ENCODE measurements at places on chromosomes 7 and 10. TPM values are rescaled to one million over a fixed set of nuclear protein-coding genes. Genes with fewer than 3 reads are reported as not detected.

GRCh38 chr7:131604841-131605279 is 48.4 kb upstream of the PODXL start:
- no peak for DNase-seq

DNA sequence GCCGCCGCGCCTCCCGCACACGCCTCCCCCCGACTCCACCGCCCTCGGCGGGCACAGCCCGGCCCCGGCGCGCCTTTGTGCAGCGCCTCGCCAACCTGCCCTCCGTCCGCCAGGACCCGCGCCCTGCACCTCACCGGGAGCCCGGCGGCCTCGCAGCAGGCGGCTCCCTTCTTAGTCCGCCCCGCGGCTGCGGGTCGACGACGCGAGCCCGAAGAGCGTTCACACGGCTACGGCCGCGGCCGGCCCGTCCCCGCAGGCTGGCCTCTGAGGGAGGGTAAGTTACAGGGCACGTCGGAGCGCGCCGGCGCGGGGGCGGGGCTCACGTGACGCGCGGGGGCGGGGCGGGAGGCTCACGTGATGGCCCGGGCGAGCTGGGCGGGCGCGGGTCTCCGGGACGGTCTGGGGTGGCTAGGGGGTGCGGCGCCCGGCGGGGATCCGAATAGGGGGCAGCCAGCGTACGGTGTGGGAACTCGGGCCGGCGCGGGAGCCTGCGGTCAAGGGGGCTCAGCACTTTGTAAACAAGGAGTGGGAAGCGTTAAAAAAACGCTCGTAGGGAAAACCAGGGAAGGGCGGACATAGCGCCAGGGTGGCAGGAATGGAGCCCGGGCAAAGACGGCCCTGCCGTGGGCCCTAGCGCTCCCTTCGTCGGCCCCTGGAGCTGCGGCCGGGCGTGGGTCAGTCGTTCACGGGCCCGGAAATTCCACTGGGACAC is at the start of gene ARHGAP12:
Gene ARHGAP12, minus strand, starts transcription at position 283 of the 712 bp plus-strand sequence. CDS start 19,976 bp downstream, outside the sequence.
- peak; percentile 65 for DNase-seq

The AVPI1 gene
- 5.0 TPM for polyA plus RNA-seq

The SFTPA2 gene
- not detected for polyA plus RNA-seq

GRCh38 chr7:105309235-105310169 is 79.2 kb downstream of the SRPK2 start:
- no peak for DNase-seq

The LMBR1 gene
- polyA plus RNA-seq, result 40.4 TPM

- DNase-seq, result no peak
These were observed 31.5 kb upstream of the KMT2E start for GRCh38 chr7:104982308-104983075.

- no peak for DNase-seq
These were observed 40.5 kb downstream of the AOAH start for GRCh38 chr7:36683695-36684357.

DNA sequence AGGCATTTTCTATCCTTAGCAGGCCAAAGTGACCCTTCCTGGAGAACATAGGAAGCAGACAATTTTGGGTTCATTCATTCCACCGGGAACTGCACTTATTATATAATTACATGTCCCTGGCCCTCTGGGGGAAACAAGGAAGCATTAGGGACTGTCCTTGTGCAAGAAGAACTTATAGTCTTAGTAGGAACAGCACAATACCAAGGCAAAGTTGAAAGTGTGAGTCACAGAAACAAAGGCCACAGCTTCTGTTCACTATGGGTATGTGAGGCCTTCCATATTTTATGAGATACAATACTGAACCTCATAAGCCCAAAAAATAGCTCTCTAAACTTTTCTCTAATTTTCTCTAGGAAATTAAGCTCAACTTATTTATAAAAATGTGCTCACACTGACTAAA is 18.4 kb upstream of the AKR1B10 start:
- DNase-seq, result no peak

DNA sequence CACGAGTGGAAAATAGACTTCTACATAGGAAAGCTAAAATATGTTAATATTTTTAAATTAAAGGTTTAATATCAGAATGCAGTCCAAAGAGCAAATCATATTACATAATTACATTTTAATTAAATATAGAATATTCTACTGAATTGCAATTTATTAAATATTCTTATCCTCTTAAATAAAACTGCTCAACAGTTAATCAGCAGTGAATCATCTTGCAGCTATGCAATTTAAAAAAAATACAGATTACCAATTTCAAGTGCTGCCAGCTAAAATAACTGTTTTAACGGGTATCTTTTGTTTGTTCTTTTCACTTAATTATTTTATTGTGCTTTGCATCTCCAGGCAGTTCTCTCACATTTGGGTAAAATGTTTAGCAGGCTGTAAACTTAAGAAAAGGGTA is 82.2 kb downstream of the ZNRF2 start:
- no peak for DNase-seq

The PRPS1L1 gene
- polyA plus RNA-seq, result not detected

- no peak for DNase-seq
These were observed 24.2 kb upstream of the PRKAG2 start for GRCh38 chr7:151900986-151901621.

All from left renal cortex interstitium (tissue), 4 donors.